SJSA1 (cell line): ENCODE measurements at places on chromosomes 3 and 15.

DNA sequence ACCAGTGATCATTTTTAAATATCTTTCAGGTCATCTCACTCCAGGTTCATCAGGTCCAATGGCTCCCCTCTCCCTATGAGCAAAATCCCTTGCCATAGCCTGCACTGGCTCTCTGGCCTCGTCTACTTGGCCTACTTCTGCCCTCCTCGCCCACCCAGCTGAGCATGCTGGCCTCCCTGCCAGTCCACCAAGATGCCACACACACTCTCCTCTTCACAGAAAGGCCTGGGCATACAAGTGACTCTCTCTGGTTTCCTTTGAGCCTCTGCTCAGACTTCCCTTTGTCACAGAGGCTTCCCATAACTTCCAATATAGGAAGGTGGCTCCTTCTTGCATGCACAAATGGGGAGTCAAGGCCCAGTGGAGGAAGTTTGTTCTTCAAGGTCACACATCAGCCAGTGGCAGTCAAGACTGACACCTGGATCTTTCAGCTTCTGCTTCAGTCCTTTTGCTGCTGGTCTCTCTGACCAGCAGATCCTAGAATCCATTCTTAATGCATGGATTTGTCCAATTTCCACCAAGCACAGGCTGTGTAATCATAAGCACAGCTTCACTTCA is 223.2 kb upstream of the HES1 start:
- DNase-seq, result no peak

DNA sequence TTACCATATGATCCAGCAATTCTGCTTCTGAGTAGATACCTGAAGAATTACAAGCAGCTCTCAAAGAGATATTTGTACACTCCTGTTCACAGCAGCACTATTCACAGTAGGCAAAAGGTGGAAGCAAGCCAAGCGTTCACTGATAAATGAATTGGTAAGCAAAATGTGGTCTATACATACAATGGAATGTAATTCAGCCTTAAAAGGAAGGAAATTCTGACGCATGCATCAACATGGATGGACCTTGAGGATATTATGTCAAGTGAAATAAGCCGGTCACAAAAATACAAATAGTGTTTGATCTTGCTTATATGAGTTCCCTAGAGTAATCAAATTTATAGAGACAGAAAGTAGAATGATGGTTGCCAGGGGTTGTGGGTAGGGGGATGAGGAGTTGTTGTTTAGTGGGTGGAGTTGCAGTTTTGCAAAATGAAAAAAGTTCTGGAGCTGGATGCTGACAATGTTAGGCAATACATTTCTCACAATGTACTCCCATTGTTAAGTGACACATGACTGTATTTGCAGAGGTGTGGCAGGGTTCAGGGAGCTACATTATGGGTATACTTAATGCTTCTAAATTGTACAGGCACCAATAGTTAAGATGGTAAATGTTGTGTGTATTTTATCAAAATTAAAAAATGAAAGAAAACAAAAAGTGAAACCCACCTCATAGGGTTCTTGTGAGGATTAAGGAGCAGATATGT is 26.7 kb downstream of the SLC6A1 start:
- no peak for DNase-seq

DNA sequence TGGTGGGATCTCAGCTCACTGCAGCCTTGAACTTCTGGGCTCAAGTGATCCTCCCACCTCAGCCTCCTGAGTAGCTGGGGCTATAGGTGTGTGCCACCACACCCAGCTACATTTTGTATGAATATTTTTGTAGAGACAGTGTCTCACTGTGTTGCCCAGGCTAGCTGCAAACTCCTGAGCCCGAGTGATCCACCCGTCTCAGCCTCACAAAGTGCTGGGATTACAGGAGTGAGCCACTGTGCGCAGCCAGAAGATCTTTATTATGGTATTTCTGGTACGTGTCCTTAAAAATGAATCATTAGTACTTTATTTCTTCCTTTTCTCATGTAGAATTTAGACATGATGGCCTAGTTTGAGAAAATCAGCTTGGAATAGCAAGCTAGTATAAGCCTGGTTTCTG is 153.3 kb downstream of the BCHE start:
- no peak for DNase-seq

DNA sequence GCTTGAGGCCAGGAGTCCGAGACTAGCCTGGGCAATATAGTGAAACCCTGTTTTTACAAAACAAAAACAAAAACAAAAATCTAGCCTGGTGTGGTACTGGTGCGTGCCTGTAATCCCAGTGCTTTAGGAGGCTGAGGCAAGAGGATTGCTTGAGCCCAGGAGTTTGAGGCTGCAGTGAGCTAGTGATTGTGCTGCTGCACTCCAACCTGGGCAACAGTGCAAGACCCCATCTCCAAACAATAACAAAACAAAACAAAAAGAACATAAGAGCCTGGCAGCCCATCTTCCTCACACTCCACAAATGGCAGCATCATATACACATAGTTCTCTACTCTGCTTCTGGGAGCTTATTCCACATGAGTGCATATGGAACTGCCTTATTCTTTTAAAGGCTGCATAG is 2.2 kb upstream of the TRH start:
- no peak for DNase-seq

DNA sequence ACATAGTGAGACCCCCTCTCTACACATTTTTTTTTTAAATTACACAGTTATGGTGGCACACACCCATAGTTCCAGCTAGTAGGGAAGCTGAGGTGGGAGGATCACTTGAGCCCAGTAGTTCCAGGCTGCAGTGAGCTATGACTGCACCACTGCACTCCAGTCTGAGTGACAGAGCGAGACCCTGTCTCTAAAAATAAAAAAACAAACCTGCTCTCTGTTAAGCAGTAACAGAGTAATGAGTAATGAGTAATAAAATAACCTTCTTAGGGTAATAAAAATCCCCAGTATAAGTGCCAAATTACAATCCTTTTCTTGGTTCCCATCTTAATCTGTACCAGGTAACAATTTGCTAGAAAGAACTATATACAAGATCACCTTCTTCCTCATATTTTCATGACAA is 65.9 kb upstream of the PLXND1 start:
- DNase-seq, result no peak

DNA sequence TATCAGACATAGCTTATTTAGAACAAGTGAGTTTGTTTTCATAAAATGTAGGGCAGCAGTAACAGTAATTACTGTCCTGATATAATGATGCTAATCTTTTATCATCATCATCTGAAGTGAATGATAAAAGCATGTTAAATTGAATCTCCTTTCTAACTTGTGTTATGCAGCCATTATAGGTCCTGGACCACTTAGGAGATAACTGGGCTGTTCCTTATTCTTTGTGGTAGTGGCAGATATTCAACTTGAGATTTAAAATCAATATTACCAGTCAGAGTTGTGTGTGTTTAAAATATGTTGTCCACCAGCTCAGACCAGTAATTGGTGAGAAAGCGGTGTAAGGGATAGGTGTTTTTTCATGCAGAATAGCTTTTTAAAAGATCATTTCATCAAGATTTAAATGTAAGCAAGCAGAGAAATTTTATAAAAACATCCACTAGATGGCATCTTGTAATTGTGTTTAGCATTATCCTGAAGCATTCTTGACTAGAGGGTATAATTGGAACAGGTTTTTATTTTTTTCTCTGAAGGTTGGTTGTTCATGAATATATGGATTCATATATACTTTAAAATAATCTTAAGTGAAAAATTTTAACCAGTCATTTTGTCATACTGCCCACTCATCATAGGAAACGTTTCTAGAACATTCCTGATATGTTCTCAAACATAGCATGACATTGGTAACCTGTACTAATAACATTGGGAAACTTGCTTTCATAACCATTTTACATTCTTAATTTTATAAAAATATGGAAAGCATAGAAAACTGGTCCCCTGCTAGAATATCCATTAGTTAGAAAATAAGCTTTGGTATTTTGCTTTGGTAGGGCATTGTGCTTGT is 153.9 kb downstream of the BBX start:
- no peak for DNase-seq

- no peak for DNase-seq
Observed at GRCh38 chr3:172604895-172605646, 81.8 kb upstream of the TNFSF10 start.

DNA sequence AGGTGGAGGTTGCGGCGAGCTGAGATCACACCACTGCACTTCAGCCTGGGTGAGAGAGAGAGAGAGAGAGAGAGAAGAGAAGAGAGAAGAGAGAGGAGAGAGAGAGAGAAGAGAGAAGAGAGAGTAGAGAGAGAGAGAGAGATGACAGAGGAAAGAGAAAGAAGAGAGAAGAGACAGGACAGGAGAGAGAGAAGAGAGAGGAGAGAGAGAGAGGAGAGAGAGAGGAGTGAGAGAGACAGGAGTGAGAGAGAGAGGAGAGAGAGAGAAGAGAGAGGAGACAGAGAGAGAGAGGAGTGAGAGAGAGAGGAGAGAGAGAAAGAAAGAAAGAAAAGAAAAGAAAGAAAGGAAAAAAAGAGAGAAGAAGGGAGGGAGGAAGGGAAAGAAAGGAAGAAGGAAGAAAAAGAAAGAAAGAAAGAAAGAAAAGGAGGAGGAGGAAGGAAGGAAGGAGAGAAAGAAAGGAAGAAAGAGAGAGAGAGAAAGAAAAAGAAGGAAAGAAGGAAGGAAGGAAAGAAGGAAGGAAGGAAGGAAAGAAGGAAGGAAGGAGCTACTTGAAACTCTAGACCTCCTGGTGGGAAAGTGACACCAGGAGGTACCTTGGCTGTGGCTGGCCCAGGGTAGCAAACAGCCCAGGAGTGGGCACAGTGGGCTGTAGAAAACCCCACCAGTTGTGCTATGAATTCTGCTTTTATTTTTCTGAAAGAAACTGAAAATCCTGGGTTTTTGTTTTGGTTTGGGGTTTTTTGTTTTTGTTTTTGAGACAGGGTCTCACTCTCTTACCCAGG is 88.0 kb downstream of the CCNL1 start:
- no peak for DNase-seq

- no peak for DNase-seq
Observed at GRCh38 chr3:158111861-158112260, 2.0 kb downstream of the RSRC1 start.

GRCh38 chr3:195221015-195221853 is 49.7 kb downstream of the XXYLT1 start:
- DNase-seq, result no peak

GRCh38 chr15:92930054-92930621 is 30.0 kb downstream of the CHD2 start:
- DNase-seq, result no peak

DNA sequence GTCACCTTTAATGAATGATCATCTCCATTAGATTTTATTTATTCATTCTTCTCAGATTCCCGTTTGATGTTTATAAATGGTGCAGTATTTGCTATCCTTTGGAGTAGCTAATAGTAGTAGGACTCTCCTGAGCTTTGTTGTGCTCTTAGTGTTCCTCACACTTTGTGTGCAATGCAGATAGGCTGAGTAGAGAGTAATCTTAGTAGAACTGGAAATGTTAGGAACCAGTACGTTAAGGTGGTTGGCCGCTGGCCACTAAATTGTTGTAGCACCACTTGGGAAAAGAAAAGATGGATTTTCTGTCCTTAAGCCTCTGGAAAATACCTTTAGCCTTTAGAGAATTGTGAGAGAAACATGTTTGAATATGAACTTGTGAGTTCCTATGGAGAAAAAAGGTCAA is 19.9 kb upstream of the EBLN2 start:
- DNase-seq, result no peak

GRCh38 chr3:3851621-3852323 is 52.5 kb downstream of the LRRN1 start:
- no peak for DNase-seq

- DNase-seq, result no peak
Observed at GRCh38 chr3:14915636-14916222, 31.7 kb upstream of the NR2C2 start.

DNA sequence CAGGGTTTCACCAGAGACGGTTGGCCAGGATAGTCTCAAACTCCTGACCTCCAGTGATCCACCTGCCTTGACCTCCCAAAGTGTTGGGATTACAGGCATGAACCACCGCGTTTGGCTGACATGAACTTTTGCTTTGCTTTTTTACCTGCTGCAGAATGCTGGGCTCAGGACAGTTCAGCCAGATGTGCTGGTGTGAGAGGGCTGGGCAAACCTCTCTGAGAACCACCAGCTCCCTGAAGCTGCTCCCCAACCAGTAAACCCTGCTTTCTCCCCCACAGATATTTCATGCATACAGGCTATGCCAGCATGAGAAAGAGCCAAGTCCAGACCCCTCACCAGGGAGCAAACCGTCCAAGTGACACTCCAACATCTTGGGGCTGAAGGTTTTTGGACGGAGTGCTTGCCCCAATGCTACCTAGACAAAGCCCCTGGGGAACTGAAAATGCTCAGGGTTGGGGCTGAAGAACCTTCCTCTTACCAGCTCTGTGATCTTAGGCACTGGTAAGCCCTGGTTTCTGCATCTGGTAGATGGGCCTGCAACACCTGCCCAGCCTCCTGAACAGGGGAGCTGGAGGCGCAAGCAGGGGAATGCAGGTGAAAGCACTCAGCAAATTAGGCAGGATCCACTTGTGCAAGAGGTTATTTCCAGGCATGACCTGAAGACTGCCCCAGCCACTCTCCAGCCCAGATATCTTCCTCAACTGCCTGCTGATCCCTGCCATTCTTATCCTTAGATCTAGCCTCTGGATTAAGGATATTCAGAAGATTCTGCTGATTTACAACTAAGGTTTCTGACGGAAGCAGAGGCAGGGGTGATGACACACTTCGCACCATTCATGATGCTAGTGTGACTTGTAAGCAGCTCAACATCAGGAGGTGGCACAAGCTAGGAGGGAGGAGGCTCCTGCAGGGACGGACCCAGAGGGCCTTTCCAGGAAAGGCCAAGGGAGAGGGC is 78.8 kb downstream of the TLE3 start:
- no peak for DNase-seq

DNA sequence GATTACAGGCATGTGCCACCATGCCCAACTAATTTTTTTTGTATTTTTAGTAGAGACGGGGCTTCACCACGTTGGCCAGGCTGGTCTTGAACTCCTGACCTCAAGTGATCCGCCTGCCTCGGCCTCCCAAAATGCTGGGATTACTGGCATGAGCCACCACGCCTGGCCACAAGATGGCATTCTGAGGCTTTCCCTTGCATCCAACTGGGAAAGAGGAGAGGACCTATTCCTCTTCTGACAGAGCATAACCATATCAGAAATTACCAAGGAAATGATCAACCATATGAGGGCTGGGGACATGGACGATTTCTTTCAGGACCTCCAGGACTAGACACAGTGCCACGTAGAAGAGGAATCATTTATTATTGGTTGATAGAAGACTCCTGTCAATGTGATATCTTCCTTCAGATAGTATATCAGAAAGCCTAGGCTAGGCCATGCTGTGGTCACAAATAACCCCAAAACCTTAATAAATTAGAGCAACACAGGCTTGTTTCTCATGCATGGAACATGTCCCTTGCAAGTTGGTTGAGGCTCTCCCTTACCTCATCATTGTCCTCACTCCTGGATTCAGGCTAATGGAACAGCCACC is 372.3 kb upstream of the IL12A start:
- peak; percentile 55 for DNase-seq

- DNase-seq, result peak; percentile 55
Observed at GRCh38 chr15:51121118-51121517, 26.4 kb upstream of the TNFAIP8L3 start.

DNA sequence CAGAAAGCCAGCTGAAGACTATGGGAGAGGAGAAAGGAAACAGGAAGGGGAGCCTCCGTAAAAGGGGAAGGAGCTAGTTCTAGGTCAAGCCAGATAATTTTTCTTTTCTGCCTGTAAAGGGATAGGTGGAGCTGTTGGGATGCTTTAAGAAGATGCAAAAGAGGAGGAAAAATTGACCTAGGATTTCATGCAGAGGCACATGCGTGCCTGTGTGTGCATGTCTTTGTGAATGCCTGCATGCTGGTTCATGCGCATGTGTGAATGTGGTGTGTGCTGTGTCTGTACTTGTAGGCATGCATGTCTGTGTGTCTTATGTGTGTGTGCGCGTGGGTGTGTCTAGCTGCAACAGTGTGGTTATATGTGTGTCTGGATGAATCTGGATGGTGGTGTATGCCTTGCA is 27.3 kb downstream of the CCDC33 start:
- DNase-seq, result no peak

GRCh38 chr3:152071924-152072323 is 196.8 kb upstream of the MBNL1 start:
- DNase-seq, result no peak
